NCI-H774 (cell line): ENCODE measurements at places on chromosomes 1 and 21.

- no peak for DNase-seq
Measured at GRCh38 chr1:29083317-29084195, 40.1 kb downstream of the TMEM200B start.

DNA sequence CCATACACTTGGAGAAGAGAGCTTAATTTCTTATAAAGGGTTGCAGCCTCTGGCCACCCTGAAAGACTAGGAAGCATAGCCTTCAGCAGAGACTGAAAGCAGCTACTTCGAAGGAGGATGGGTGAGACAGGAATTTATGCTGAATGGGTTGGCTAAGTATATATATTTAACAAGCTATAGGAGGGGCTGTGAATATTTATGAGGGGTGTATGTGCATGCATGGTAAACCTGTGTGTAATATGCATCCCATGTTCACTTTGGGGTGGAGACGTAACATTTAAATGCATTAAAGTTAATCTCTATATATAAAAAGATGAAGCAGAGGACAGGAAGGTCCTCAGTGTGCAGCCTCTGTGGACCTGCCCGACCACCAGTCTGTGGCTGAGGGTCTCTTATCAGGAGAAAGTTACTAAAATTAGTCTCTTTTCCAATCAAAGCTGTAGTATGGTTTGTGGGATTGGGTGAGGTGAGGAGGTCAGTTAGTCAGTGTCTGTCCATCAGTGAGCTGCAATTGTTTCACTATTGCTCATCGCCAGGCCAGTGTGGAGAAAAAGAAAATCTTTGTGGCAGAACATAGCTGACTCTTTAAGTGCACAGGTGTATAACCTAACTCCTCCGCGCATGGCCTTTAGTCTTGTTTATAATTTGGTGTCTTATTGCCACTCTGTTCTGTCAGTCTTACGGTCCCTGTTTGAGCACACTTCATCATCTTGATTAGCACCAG is 35.4 kb upstream of the DSCAM start:
- no peak for DNase-seq

- no peak for DNase-seq
Measured at GRCh38 chr1:39499668-39500067, 8.2 kb downstream of the BMP8A start.

DNA sequence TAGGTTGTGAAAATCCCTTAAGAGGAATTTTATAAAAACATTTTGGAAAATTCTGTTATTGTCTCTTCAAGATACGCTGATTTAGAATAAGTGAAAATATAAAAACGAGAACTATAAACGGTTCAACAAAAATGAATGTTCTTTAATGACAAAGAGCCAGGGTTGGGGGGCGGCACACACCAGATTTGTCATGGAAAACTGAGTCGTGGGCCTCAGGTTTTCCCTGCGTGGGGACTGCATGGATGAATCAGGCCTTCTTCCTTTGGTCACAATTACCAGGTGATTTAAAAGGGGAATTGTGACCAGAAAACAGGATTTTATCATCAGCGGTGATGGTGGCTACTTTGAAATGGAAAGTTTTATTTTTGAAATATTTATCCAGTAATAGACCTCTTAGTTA is 8.6 kb downstream of the LHX4 start:
- DNase-seq = no peak
